ENCODE measurements at places on chromosomes 12 and 14.

- DNase-seq = no peak
These were observed 2.2 kb upstream of the RPS6KA5 start for GRCh38 chr14:91062600-91062999.

- peak; percentile 40 for DNase-seq
These were observed 15.9 kb upstream of the HHIPL1 start for GRCh38 chr14:99628887-99629618.

- no peak for DNase-seq
These were observed 11.8 kb downstream of the SLC6A12 start for GRCh38 chr12:202081-202731.

GRCh38 chr14:21475767-21476522 lies 814 bp downstream of the RAB2B start:
- no peak for DNase-seq

DNA sequence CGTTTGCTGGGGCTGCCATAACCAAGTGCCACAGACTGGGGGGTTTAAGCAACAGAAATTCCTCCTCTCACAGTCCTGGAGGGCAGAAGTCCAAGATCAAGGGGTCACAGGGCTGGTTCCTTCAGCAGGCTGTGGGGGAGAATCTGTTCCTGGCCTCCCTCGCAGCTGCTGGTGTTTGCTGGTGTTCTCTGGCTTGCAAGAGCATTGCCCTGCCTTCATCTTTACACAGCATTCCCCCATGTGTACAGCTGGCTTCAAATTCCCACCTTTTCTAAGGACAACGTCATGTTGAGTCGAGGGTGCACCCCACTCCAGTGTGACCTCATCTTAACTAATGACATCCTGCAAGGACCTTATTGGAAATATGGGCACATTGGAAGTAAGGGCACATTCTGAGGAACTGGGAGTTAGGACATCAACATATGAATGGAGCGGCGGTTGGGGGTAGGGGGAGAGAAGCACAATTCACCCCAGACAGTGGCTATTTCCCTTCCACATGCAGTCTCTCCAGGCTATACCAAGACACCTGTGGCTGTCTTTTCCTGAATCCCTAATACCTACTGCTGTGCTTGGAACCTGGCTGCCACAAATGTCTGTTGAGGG lies 123.6 kb downstream of the FOXN3 start:
- no peak for DNase-seq

DNA sequence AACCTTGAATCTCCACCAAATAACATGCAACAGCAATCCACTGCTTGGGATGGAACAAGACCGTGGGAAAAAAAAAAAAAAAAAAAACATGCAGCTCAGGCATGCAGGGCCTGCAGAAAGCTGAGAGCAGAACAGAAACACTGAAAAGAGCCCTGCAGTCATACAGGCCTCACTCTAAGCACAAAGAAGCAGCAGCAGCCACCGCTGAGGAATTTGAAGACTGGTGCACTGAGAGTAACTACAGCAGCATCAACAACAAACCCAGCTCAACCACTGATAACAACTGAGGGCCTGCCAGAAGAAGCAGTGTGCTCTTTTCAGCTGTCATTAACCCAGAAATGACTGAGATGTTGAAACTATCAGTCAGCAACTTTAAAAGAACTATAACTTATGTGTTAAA lies 354.7 kb upstream of the TMTC1 start:
- no peak for DNase-seq

DNA sequence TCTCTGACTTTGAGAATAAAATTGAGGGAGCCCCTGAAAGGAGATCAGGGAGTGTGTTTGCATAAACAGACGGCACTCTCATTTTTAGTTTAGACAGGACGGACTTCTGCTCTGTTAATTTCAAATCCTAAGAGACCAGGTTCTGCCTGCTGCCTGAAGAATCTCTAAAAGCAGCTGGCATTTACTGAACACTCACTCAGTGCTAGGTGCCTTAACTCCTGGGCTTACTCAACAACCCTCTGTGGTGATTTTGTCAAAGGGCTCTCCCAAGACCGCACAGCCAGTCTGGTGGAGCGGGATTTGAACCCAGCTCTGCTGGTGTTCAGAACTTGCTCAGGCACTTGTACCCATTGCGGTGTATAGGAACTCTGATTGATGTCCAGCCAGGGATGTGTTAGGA lies 2.2 kb downstream of the ORAI1 start:
- DNase-seq = no peak

DNA sequence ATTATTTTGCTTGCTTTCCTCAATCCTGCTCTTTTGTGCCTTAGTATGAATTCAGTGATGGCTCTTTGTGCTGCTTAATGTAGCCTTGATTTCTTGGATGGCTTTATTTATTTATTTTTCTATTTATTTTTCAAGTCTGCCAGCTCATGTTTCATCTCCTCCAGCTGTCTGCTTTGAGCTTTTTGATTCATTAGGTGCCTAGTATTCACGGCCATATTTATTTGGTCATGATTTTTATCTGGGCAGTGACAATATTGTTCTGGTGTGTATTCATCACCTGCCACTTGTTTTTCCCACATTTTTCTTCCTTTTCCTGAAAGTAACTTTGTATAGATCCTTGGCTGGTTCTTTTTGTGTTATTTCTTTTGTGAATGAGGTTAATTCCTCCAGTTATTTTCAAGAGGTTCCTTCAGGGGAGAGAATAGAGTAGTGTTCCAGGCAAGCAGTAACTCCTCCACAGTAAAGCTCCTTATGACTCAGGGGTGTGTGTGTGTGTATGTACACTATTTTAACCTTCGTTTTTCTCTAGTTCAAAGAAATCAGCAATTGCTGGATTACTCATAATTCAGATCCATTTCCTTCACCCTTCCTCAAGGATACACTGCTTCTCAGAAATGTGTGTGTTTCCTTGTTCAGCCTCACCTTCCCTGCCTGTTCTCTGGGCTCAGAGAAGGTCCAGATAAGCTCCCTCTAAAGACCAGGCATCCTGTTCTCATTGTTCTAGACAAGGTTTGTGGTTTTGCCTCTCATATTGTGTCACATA lies 51.6 kb upstream of the PMCH start:
- DNase-seq = no peak

- no peak for DNase-seq
These were observed 201.2 kb downstream of the NELL2 start for GRCh38 chr12:44674875-44675274.

DNA sequence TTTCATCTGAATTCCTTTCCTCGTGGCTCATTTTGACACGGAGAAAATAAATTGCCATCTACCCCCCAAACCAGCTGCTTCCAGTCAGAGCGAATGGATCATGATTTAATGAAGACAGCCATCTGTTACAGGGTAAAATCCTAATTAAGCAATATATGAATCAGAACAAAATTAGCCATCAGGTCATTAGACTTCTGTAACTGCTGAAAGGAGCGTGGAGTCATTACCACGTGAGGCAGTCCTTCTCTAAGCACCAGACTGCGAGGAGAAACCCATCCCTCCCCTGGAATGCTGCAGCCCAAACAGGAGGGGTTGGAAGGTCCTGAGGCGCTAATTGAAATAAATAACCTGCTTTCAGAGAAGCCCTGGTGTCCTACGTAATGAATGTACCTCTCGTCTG lies 51.1 kb upstream of the TCL1A start:
- DNase-seq = no peak

- peak; percentile 77 for DNase-seq
These were observed 2.5 kb downstream of the PTPN6 start for GRCh38 chr12:6953442-6954315.

- DNase-seq = no peak
These were observed 32.2 kb upstream of the ANKRD9 start for GRCh38 chr14:102541771-102542170.

- DNase-seq = no peak
These were observed 109.6 kb downstream of the DICER1 start for GRCh38 chr14:95047754-95048153.

GRCh38 chr12:131385313-131386166 lies 325.4 kb upstream of the SFSWAP start:
- no peak for DNase-seq

DNA sequence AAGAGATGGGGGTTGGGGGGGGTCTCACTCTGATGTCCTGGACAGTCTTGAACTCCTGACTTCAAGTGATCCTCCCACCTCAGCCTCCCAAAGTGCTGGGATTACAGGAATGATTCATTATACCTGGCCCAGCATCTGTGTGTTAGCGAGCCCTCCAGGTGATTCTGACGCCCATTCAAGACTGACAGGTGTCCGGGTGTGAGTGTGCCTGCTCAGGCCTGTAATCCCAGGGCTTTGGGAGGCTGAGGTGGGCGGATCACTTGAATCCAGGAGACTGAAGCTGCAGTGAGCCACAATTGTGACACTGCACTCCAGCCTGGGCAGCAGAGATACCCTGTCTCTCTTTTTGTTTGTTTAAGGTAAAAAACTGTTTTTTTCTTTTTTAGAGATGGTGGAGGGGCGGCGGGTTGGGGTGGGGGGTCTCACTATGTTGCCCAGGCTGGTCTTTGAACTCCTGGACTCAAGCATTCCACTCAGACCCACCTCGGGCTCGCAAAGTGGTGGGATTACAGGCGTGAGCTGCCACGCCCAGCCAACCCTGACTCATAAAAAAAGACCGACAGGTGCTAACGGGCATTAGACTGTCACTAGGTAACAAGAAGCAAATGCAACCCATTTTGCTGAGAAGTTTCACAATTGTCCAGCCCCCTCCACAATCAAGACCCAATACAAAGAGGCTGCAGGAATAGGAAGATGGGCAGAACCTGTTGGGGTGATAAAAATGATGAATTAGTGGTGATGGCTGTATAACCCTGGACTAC lies 4.7 kb downstream of the VSIG10 start:
- DNase-seq = no peak

DNA sequence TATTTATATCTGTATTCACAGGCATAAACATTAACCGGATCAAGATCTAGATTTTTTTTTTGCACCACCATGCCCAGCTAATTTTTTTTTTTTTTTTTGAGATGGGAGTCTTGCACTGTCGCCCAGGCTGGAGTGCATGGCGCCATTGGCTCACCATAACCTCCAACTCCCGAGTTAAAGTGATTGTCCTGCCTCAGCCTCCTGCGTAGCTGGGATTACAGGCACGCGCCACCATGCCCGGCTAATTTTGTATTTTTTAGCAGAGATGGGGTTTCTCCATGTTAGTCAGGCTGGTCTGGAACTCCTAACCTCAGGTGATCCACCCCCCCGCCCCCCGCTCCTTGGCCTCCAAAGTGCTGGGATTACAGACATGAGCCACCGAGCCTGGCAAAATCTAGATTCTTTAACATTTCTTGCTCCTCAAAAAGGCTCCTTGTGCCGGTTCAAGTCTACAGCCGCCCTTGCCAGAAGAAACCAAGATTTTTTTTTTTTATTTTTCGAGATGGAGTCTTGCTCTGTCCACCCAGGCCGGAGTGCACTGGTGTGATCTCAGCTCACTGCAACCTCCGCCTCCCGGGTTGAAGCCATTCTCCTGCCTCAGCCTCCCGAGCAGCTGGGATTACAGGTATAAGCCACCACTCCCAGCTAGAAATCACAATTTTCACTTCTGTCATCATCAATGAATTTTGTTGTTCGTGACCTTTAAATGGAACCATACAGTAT lies 36.9 kb upstream of the SLC2A3 start:
- DNase-seq = no peak

GRCh38 chr14:76778546-76779215 lies 17.4 kb downstream of the VASH1 start:
- no peak for DNase-seq

DNA sequence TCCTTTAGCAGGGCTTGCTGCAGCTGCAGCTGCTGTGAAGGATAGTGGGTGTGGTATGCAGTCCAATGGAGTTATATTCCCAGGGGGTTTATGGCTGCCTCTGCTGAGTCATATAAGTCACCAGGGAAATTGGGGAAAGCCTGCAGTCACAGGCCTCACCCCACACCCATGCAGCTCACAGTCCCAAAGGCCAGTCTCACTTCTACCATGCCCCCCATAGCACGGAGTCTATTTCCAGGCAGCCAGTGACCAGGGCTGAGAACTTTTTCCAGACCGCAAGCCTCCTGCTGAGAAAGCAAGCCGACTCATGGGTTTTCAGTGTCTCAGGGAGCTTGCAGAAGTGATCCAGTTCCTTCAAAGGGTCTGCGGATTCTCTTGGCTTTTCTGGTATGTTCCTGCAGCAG lies 322.4 kb upstream of the CLEC14A start:
- no peak for DNase-seq

GRCh38 chr12:29204521-29204920 lies 55.4 kb downstream of the FAR2 start:
- no peak for DNase-seq

GRCh38 chr12:39062266-39062996 lies 157.0 kb upstream of the CPNE8 start:
- no peak for DNase-seq

DNA sequence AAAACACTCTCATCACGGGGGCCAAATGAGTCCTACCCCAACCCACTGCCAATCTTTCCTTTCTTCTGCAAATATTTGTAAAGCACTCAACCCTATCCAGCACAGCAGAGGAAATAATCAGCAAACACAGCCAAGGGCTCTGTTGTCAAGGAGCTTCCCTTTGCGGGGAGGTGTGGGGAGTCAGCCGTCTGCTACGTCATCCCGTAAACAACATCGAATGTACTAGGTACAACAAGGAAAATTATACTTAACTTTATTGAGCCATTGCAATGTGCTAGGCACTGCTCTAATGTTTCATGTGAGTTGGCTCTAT lies 22.8 kb downstream of the TMEM63C start:
- DNase-seq = no peak

DNA sequence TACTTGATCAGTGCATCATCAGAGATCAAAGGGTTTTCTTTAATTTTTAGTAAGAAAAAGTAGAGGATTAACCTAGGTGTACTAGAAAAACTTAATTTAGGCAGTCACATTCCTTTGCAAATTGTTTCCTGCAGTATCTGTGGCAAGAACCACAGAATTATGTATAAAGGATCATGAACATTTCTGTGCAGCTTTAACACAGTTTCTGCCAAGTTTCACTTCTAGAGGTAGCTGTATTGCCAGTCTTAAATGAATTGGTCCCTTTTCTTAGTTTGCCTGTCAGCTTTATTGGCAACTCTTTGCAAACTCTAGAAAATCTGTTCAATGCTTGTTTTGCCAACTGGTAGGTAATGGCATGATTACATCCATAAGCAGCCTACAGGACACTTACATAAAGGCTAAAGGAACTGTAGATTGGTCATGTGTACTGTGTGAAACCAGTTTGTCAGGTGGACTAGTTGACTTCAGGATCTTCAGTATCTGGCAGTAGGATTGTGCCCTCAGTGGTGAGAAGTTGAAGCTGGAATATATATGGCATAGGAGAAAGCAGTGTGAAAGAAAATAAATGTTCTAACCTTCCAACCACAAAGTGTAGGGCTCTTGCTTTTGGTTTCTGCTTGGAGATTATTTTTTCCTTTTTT lies 75.9 kb downstream of the TTLL5 start:
- DNase-seq = no peak

DNA sequence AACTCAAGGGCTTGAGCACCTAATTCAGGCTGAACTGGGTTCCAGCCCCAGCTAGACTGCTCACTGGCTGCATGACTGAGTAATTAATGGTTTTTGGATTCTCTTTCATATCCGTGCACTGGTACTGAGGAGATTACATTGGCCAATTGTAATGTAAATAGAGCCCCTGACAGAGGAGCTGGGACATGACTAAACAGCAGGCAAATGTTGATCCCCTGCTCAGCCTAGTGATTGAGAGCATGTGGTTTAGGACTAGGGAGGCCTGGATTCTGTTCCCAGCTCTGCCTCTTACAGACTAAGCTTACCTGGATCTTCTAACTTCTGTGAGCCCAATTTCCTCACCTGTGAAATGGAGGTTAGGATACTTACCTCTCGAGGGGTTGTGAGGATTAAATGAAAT lies 204.3 kb downstream of the ESR2 start:
- DNase-seq = no peak

- no peak for DNase-seq
These were observed 18.6 kb upstream of the DCAF5 start for GRCh38 chr14:69171569-69171968.

Measured in stimulated activated CD8-positive, alpha-beta memory T cell treated with anti-CD3 and anti-CD28 coated beads, Interleukin-15, amount 100 ng/mL, for 48 hours (primary cell).